ENCODE measurements at places on chromosomes 7 and 10.

DNA sequence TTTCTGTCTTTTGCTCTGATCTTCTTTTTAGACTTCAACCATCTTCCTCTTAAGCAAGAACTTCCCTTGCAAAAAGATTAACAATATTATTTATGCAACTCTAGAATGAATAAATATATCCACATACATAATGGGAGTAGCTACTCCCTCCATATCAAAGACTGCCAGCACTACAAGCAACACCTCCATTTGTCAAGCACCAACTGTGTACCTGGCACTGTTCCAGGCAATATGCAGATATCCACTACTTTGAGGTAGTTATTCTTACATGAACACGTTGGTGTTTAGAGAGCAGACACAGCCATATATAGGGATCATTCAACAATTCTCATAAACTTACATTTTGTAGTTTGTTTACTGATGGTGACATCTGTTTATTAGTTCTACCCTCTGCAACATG lies 83.6 kb upstream of the CACNB2 start:
- DNase-seq = no peak

GRCh38 chr7:137396051-137396450 lies 52.5 kb upstream of the PTN start:
- DNase-seq = no peak

DNA sequence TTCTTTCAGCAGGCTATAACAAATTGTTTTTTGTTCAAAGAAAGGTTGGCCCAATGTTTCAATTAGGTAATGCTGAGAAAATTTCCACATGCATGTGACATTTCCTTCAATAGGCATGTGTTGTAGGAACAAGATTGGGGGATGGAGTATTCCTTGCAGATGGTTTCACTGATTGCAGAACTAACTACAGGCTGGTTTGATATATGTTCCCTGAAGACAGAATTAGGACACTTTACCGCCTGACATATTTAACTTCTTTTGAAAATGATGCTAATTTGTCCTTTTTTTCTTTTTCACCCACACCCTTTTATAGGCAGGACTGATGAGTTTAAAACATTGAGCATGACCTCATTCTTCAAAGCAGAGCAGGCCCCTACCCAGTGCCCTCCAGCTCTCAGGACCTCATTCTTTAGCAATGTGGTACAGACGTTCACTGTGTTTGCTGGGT lies 163.3 kb downstream of the CPED1 start:
- DNase-seq = no peak

DNA sequence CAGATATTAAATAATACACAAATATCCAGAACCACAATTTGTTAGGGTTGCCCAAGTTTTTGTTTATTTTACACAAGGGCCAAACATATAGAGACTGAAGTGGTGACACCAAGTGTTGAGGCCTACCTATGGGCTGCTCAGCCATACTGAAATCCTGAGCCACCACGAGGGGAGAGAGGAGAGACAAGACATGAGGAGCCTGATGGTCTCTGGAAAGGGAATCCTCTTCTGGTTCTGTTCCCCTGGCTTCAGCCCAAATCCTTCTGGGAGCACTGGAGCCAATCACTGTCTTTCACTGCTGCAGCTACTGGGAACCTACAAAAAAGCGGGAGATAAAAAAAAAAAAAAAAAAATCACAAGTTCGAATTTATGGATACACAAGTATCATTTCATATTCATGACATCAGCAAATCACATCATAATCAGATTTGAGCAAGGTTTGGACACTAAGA lies 1.9 kb downstream of the SKIDA1 start:
- no peak for DNase-seq

GRCh38 chr10:35262436-35262835 lies 73.9 kb upstream of the CCNY start:
- DNase-seq = no peak

GRCh38 chr7:16985621-16986020 lies 103.8 kb upstream of the AGR3 start:
- no peak for DNase-seq

- DNase-seq = no peak
Measured at GRCh38 chr7:135645296-135645904, 16.9 kb upstream of the STMP1 start.

GRCh38 chr7:81416659-81417058 lies 353.2 kb downstream of the HGF start:
- DNase-seq = no peak

- DNase-seq = no peak
Measured at GRCh38 chr10:15146366-15146765, 22.1 kb downstream of the NMT2 start.

DNA sequence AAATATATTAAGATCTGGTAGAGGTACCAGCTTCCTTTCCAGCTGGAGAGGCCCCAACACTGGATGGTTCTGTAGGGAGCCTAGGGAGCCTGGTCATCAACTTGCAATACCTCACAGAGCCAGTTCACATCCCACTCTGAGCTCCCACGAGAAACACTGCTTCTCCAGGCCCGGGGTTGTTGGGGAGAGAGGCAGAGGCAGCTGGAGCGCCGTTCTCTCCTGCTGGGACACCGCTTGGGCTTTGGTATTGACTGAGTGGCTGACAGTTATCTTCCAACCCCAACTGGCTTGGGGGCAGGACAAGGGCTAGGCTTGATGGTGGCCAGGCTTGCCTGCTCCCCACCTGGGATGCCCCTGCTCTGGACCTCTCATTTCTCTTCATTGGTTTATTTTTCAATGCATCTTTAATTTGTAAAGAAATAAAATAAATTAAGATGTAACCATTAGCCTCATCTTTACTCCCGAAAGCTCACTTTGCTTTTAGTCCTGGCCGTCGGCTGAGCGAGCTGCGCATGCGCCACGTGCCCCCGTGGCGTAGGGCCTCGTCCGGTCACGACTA lies 10.0 kb upstream of the CHCHD1 start:
- DNase-seq = peak; percentile 83

- no peak for DNase-seq
Measured at GRCh38 chr7:133191787-133192186, 61.1 kb upstream of the EXOC4 start.

- DNase-seq = no peak
Measured at GRCh38 chr10:131921184-131921583, 20.4 kb downstream of the PPP2R2D start.

DNA sequence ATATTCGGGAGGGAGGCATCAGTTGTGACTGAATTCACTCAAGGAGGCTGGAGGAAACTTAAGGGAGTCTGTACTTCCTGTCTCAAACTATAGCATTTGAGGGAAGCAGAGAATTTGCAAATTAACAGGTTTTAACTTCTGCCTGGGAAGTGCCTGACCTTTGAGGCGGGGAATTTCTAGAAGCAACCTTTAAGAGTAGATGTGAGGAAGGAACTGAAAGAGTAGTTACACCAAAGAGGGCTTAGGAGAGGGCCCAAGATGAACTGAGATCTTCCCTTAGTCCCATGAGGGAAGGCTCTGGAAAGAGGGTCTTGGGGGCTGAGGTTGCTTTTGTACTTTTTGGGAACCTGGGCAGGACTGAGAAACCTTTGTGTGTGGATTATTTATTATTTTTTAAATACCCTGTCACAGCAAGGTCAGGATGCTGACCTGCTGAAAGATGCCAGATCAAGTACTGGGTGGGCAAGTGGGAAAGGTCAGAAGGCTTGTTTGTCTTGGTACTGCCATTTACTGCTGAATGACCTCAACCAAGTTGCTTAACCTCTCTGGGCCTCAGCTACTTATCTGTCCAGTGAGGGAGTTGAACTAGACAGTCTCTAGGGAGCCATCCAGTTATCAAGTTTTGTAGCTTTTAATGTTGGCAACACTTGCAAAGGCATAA lies 2.4 kb downstream of the GPR158 start:
- DNase-seq = no peak

GRCh38 chr10:19570120-19570519 lies 246.1 kb upstream of the PLXDC2 start:
- DNase-seq = no peak

GRCh38 chr7:50632561-50633413 lies 67.6 kb upstream of the DDC start:
- DNase-seq = peak; percentile 44

DNA sequence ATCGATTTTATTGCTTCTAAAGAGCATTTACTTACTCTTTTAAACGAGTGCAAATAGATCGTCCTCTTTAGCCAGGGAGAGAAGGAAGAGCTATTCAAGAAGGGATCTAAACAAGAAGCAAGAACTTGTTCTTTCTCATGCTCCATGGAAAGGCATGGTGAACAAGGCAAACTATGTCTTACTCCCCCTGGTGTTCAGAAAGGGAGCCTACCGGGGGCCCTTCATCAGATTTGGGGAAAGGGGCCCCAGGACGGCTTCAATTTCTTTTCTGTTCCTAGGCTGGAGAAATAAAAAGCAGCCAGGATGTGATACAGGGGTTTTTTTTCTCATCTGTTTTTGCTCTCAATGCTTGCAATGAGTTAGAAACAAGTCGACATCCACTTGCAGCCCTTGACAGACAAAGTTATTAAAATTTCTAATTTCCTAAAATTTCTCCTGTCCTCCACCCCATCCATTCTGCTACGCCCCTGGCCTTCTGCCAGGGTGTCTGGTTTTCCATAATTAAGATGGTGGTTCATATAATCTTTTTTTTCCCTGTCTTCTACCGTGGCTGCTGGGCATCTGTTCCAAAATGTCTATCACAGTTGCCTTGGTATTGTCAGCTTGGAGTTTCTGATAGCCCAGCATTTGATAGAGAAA lies 214.4 kb downstream of the CREB5 start:
- peak; percentile 2 for DNase-seq

DNA sequence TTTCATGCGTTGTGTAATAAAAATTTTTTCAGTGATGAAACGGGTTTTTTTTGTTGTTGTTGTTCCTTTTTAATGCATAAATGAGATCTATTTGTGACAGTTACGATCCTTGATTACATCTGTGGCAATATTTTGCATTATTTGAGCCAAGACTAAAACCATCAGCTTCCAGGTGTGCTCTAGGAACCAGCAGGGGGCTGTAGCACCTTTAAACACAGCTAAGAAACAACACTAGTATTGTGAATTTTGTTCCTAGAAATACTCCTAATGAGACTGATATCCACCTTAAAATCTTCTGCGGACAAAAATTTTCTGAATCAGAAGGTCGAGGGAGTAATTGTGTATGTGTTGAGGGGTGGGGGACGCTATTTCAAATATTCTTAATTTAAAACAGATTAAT lies 52.6 kb downstream of the FGFBP3 start:
- no peak for DNase-seq

DNA sequence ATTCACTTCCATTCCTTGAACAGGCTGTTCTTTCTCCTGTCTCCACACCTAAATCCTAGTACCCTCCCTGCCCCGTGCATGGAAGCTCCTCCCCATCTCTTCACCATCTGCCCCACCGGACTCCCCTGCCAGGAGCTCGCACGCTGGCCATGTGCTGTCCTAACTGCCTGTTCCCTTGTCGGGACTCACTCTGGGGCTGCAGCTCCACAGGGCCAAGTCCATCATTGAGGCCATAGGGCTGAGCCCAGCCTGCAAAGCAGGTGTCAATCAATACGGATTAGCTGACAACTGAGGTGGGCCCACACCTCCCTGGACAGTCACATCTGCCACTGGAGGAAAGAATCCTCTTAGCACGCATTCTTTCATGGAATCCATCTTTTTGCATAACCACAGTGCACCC lies 41.4 kb upstream of the DMBT1 start:
- DNase-seq = no peak

GRCh38 chr7:31192986-31193385 lies 140.9 kb downstream of the ADCYAP1R1 start:
- no peak for DNase-seq

DNA sequence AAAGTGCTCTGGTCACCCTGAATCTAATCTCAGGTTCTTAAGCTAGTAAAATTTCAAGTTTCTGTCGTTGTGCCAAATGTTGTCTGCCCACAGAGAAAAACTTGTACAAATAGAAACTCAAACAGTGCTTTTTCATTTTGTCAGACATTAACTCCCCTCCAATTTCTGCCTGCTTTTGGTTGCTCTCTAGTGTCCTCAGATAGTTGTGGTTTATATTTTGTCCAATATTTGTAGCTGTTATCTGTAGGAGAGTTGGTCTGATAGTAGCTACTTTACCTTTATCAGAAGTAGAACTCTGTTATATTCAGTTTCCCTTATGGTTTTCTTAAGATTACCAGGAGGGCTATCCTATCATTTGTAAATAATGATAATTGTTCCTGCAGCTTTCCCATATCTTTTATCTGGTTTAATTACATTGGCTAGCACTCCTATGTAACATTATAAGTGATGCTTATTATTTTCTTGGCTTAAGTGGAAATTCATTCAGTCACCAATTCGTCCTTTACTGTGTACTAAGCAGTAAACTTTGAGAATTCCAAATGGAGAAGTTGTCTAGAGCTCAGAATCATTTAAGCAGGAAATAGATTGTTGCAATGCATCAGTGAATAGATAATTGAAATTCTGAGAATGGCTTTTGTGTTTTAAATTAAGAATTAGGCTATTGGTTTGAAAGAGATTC lies 91.0 kb downstream of the ANKIB1 start:
- DNase-seq = no peak

DNA sequence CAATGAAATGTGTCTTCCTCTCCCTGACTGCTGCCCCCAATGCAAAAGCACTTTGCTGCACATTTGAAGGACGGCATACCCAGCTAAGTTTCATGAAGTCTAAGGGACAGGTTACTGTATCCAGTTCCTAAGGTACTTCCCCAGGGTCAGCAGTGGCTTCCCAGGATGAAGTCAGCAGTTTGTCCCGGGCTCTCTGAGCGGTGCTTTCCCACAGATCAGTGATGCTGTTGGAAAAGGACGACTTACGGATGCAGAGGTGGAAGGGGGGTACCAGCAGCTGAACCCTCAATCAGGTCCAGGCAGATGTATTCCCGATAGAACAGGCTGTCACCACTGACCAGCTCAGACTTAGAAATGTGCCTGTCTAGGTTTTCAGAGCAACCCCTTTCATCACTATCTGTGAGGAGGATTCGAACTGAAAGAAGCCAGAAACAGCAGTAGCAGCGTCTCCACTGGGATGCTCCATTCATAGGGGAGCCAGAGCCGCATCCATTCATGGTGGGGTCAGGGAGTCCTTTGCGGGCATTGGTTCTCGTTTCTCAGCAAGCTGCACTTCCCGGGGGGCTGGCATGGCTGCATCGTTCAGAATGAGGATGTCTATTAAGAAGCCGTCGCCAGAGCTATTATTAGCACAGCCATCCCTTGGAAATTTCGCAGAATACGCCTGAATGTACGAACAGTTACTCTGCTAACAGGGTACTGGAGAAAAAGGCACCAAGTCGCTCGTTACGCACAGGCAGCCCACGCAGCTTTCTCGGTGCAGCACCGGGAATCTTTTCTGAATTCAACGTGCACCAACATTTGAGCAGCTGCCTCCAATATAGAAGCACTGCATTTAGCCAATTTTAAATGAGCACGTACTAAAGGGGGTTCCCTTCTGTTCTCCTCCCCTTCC lies 303.7 kb downstream of the PRPF18 start:
- DNase-seq = no peak

GRCh38 chr10:82680608-82681007 lies 805.6 kb downstream of the NRG3 start:
- DNase-seq = no peak

- no peak for DNase-seq
Measured at GRCh38 chr7:95718577-95719410, 53.6 kb upstream of the DYNC1I1 start.

Measured in CD4-positive, alpha-beta T cell treated with Interleukin-1 beta for 1 hour (primary cell).